IMR-90 (cell line): ENCODE measurements at places on chromosomes 1 and 21. TPM values are rescaled to one million over a fixed set of nuclear protein-coding genes. Genes with fewer than 3 reads are reported as not detected.

DNA sequence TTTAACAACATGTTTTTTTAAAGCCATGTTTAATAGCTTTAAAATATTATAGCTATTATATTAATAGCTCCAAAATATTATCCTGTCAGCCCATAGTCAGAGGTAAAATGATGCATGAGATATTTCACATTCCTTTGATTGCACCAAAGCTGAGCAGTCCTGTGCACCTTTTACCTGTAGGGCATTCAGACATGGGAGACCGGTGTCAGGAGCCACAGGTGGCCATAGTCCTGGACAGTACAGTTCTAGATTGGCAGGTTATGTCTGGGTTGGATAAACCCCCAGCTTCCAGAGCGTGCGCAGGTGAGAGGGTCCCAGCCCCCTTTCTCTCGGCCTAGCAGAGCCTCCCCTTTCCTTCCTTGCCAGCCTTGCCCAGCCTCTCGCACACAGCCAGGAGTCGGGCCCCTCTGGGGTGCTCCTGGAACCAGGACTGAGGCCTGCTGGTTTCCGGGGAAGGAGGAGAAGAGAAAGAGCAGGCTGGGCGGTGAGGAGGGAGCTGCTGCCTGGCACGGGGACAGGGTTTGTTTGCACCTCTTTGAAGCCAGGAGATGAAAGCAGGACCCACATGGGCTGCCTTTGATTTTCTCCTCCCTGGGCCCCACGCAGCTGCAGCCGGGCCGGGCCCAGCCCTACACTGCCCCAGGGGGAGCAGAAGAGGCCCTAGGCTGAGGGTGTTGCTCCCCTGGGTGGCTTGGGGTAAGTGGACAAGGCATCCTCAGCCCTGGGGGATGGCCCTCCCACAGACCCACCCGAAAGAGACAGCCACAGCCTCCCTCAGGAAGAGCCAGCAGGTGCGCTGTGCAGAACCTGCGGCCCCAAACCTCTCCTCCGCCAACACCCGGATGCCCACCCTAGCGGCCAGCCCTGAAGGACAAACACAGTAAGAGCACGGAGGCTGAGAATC is 75.2 kb upstream of the TARDBP start:
- H3K27ac ChIP-seq: no peak overlapping the region
- H3K4me3 ChIP-seq: no peak overlapping the region
- peaks cover 2% of the 10 kb centered on the region; the same call in 1 of the 2 replicates for H3K4me1 ChIP-seq
- no peaks in the 10 kb centered on the region for H3K36me3 ChIP-seq

- no peak for DNase-seq
- peak within 1 kb of the TSS; percentile 75 for H3K4me3 ChIP-seq
- H3K27me3 ChIP-seq: no peaks in the 10 kb centered on the region
- peaks cover 2% of the 10 kb centered on the region; the same call in 1 of the 2 replicates for H3K4me1 ChIP-seq
- no peaks in the 10 kb centered on the region for H3K36me3 ChIP-seq
Measured at GRCh38 chr1:6260961-6261614, at the start of gene GPR153. TSS of gene GPR153 (minus strand) at chr1:6261098. CDS start at chr1:6254905, 6,193 bp downstream.

DNA sequence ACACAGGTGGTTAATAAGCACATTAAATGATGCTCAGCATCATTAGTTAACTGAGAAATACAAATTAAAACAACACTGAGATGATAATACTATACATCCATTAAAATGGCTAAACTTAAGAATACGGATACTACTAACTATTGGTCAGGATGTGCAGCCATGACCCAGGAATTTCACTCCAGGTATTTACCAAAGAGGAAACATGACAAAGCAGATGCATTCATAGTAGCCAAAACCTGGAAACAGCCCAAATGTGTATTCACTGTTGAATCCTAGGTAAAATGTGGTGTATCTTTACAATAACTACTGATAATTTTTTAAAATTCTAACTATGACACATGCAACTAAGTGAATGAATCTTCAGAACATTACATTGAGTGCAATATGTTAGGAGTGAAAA is 73.0 kb downstream of the PTPRC start:
- H3K27ac ChIP-seq: no peak overlapping the region
- DNase-seq: no peak
- no peaks in the 10 kb centered on the region for H3K27me3 ChIP-seq
- H3K4me1 ChIP-seq: no peaks in the 10 kb centered on the region; the same call in 1 of the 2 replicates
- H3K4me3 ChIP-seq: no peak overlapping the region

Gene OR6K3
- total RNA-seq: not detected in 2 replicates

Gene PTGFR
- 5.4 and 8.6 TPM in 2 replicates for total RNA-seq

DNA sequence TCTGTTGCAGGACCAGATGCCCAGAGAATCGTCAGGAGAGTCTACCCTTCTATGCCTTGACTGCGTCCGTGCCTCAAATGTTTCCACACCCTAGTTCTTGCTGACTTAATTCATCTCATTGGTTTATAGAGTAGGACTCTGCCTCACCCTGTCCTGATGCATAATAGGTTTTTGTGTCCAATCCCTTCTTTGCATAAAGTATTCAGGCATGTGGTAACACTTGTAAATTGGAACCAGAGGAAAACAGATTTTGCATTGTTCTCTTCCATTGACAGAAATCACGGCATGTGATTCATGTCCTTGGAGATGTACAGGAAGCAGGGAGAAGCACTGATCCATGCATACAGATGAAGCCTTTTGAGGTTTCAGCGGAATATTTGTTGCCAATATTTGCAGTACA is 29.5 kb downstream of the PLPPR5 start:
- no peak overlapping the region for H3K27ac ChIP-seq
- DNase-seq: no peak
- H3K36me3 ChIP-seq: no peaks in the 10 kb centered on the region
- no peaks in the 10 kb centered on the region; the same call in 1 of the 2 replicates for H3K27me3 ChIP-seq
- H3K4me1 ChIP-seq: no peaks in the 10 kb centered on the region; the same call in 1 of the 2 replicates
